ENCODE measurements at places on chromosomes 1 and 21.

- DNase-seq, result no peak
Measured at GRCh38 chr1:74425676-74426075, 86.7 kb downstream of the LRRC53 start.

DNA sequence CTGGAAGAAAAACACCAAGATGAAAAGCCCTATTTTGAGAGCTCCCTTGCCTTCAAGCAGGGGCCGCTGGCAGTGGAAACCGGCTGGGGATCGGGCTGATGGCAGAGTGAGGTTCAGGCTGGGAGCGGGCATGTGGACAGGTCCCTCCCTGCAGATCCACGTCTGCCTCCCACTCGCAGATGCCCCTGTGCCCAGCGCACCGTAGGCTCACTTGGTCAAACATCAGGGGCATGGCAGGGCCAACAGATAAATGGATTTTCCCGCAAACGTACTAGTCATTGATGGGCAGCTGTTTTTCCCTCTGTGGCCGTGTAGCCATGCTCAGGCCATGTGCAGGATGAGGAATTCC lies 6.6 kb upstream of the C1orf174 start:
- DNase-seq, result no peak

DNA sequence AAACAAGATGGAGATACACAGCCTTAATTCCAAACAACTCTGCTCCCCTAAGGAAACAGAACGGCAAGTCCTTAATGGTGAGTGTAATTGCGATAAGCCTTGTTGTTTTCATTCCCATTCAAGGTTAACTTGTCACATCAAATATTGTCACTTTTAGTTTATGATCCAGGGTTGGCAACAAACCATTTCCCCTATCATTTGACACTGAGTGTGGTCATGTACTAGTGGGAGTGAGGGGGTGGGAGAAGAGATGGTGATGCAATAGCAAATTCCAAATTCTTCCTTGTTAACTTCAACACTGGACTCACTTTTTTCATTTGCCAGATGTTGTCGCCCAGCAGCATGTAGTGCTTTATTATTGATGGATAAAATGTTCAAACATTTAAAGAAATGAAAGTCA lies 140.4 kb downstream of the ZNF326 start:
- no peak for DNase-seq

GRCh38 chr1:17307946-17308345 lies at the start of gene PADI4:
PADI4 (plus strand) TSS chr1:17308197; CDS start chr1:17308223, 26 bp downstream.
- DNase-seq, result no peak

DNA sequence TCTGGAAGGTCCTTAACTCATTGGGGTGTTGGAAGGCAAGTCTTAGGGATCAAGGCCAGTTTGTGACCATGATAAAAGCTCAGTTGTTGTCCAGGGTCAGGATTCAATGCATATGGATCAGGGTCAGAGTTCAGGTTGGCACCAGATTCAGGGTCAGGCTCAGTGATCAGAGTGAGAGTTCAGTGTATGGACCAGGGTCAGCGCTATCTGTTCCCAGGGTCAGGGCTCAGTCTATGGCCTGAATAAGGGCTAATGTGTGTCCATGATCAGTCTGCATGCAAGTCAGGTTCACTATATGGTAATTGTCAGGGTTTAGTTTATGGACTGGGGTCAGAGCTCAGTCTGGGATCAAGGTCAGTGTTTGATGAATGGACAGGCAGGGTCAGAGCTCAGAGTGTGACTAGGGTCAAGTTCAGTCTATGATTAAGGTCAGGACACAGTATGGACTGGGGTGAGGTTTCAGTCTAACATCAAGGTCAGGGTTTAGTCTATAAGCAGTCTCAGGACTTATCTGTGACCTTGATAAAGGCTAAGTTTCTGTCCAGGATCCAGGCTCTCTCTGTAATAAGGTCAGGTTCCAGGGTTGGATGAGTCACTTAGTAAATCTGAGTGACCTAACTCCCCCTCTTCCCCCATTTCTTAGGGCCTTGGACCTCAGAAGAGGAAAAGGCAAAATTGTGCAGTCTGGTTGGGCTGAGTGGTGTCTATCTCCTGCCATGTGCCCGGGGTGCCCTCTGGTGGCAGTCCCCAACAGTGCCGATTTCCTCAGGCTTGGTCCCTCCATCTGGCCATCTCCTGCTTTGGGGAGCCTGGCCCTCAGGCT lies 23.8 kb downstream of the KNCN start:
- DNase-seq, result no peak

- peak; percentile 42 for DNase-seq
Measured at GRCh38 chr1:246579818-246580217, 13.6 kb downstream of the CNST start.

DNA sequence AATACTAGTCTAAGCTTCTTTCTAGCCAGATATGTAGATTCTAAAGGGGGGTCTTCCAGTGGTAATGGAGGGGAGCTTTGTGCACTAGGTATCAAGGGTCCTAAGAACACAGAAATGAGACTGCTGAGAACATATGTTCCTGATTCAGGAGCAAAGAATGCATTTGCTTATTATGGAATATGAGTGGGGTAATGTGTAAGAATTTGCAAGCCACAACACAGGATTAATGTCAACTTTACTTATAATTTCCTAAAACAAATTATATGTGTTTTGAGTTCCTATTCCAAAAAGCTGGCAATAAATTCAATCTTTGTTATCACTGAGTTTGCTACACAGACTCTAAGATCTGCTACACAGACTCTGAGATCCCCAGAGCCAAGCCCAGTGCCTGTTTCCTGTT lies 357.0 kb upstream of the PTBP2 start:
- no peak for DNase-seq

- no peak for DNase-seq
Measured at GRCh38 chr1:238778113-238778512, 608.3 kb upstream of the CHRM3 start.
